Coronary artery (tissue), 2 donors: ENCODE measurements at places on chromosomes 3 and 15.

DNA sequence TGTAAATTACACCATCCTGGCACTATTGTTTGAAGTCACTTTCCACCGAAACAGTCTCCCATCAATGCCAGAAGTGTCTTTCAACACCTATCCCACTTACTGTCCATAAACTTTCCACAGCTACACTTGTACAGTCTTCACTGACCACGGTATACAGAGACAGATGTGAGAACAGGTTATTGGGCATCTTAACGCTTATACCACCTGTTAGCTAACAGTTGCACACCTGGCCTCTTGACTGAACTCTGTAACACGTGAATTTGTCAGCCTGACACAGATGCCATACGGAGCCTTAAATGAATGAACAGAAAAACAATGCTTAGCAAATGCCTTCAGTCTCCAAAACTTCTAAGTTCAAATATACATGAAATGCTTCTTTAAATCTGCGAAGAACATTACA lies 440.5 kb downstream of the SHQ1 start:
- no peak for DNase-seq

GRCh38 chr15:39792025-39792843 lies 9.6 kb upstream of the FSIP1 start:
- no peak for DNase-seq

DNA sequence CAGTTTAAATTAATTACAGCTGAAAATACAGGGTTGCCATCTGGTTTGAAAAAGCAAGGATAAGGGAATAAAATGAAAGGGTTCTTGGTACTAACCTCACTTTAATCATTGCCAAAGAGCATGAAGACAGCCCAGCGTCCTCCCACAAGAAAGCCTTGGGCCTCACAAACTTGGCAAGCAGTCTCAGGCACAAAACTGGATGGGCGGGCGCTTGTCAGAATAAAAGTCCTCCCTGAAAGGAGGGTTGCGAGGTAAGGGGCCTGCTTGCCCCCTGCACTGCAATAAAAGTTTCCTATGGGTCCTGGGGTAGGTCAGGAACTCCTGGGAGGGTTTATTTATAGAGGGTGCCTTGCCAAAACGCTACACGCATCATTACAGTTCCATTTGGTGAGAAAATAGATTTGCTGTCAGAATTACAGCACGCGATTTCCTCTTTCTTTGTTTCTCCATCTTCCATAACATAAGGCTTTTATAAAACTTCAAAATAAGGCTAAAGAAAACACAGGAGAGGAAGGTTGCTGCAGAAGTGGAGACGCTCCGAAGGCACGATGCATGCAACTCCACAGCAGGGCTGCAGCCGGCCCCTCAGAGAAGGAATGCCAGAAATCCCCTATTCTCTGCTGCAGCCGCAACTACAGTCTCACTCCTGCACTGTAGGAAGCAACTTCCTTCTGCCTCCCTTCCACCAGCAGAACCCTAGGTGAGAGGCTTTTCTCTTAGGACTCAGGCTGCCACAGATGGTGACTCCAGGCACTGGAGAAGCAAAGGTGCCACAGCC lies 61.3 kb downstream of the VGLL4 start:
- peak; percentile 85 for DNase-seq

- DNase-seq = no peak
Observed at GRCh38 chr15:26879706-26880105, 12.8 kb downstream of the GABRA5 start.

GRCh38 chr15:59873644-59874272 lies 130.4 kb upstream of the FOXB1 start:
- DNase-seq = no peak
